Fibroblast of skin of left quadriceps (primary cell): ENCODE measurements at places on chromosomes 2 and 18.

GRCh38 chr2:221817052-221817451 is 244.9 kb upstream of the EPHA4 start:
- DNase-seq: no peak

DNA sequence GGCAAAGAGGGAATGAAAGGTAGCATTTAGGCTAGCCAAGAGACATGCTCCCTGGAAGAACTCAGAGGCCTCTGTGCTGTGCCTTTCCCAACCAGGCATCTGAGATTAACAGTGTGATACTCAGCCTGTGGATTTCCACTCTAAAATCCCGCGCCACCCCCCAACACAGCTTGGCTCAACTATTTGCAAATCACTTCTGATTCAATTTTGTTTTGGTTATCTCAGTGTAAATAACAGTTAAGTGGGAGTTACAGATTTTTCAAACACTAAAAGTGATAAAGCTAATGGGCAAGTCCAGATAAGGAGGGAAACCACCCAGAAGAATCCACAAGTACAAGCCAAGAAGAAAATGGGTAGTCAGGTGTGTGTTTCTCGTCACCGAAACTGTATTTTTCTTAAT is 1.4 kb upstream of the NRP2 start:
- DNase-seq: no peak

- no peak for DNase-seq
Measured at GRCh38 chr18:9091066-9091476, 11.4 kb upstream of the NDUFV2 start.

GRCh38 chr2:4549666-4550210 is 846.4 kb downstream of the DCDC2C start:
- DNase-seq: no peak

GRCh38 chr2:162506706-162507105 is 162.8 kb downstream of the GCA start:
- no peak for DNase-seq

DNA sequence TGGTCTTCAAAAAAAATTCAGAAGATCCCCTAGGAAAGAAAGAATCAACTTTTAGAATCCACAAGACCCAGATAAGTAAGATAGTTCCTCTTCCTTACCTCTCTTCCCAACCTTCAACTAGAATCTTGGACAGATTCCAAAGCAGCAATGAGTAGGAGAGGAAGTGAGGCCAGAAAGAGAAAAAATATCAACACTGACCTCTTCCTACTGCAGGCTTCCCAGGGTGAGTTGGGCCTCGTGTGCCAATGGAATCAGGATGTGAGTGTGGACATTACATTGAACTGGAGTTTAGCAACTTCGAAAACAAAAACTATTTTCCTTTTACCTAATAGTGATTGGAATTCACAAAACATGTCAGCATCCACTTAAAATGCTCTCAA is 102.5 kb upstream of the PIEZO2 start:
- no peak for DNase-seq

- DNase-seq: no peak
Measured at GRCh38 chr2:181782660-181783059, 102.3 kb upstream of the NEUROD1 start.

DNA sequence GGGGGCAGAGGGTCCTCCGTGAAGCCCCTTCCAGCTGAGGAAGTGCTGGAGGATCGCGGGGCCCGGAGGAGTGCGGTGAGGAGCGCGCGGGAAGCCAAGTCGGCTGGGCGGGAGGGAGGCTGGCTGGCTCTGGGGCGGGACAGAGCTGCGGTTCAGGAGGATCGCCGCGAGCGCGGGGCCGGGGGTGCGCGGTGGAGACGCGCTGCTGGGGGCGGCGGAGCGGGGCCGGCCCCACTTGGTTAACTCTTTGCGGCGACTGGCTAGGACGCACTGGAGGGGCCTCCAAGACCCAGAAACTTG is 464 bp downstream of the CYBRD1 start:
- no peak for DNase-seq

GRCh38 chr18:21522530-21522929 is 78.0 kb downstream of the ESCO1 start:
- no peak for DNase-seq

GRCh38 chr2:58535990-58536389 is 294.9 kb upstream of the FANCL start:
- DNase-seq: no peak

- no peak for DNase-seq
Measured at GRCh38 chr2:167692936-167693335, 554.5 kb downstream of the STK39 start.

- peak; percentile 37 for DNase-seq
Measured at GRCh38 chr2:165637396-165637795, 156.7 kb downstream of the GALNT3 start.

DNA sequence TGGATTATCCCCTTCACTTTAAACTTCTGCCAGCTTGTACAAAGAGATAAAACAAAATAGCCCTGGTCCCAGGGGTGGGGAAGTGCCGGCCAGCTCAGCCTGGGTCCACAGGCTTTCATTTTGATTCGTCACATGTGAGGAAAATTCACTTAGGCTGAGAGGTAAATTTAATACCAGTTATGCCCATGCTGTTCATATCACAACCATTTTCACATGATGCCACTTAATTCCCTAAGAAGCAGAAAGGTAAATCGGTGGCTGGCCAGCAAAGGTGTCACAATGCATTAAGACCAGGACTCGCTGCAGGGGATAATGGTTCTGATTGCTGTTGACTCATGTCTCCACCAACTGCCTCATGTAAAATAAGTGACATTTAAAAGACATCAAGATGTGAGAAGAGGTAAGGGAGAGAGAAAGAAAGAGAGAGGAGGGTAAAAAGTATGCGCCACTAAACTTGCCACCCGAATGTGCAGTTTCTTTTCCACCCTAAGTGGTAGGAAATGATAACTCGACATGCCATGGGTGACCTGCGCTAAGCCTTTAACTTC is 261.0 kb upstream of the SIX3 start:
- DNase-seq: no peak

- DNase-seq: peak; percentile 52
Measured at GRCh38 chr2:190746971-190747761, 98.3 kb downstream of the NAB1 start.

DNA sequence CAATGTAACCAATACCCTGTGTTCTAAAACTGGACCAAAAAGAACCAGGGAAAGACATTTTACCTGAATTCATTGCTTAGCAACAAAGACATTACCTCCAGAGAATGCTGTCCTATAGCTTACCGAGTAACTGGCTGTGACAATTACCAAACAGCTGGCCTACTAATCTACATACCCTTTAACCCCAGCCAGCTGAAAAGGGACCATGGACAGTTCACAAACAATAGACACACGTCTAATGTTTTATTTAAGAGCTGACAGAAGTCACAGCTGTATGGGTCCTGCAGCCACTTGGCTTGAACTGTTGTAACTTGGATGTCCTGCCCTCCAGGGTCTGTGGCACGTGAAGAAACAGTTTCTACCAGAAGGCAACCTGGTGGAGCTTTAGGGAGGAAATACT is 130.1 kb upstream of the EFEMP1 start:
- DNase-seq: no peak

GRCh38 chr2:45923701-45924100 is 272.2 kb downstream of the PRKCE start:
- DNase-seq: no peak

DNA sequence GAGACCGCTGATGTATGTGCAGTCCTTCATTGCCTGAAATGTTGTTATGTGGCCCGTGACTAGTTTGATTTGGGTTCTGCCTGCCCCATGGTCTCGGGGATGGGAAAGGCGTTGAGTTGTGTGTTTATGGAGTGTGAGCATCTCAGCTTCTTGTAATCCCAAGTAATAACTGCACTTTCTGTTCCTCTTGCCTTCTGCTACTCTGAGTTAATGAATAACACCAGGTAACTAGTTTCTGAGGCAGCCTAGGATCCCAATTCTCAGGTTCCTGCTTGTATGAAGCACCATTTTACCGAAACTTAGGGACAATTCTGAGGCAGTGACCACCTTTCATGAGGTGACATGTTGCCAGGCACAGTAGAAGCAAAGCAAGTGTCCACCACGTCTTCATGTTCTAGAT is 170.0 kb downstream of the ALK start:
- DNase-seq: no peak
